ENCODE measurements at places on chromosomes 1 and 21. TPM values are rescaled to one million over a fixed set of nuclear protein-coding genes. Genes with fewer than 3 reads are reported as not detected.

DNA sequence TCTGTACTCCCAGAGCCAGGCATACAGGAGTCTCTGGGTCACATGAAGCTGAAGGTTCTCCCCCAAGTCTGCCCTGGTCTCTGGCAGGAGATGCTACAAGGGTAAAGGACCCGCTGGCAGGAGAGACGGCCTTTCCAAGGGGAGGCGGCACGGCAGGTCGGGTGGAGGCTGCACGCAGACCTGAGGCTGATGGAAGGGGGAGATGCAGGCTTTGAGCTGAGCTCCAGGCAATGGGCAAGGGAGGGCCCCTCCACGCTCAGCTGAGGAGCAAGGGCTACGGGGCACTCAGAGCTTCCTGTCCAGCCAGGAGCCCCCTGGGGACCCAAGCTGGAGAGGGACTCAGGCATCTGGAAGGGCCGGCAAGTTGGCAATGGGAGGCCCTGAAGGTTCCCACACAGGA is 50.3 kb downstream of the MEGF6 start:
- H3K27ac ChIP-seq, result no peak overlapping the region
- no peak for DNase-seq
- H3K36me3 ChIP-seq, result no peaks in the 10 kb centered on the region
- peaks cover 9% of the 10 kb centered on the region for H3K4me1 ChIP-seq
- H3K27me3 ChIP-seq, result peaks cover 15% of the 10 kb centered on the region

DNA sequence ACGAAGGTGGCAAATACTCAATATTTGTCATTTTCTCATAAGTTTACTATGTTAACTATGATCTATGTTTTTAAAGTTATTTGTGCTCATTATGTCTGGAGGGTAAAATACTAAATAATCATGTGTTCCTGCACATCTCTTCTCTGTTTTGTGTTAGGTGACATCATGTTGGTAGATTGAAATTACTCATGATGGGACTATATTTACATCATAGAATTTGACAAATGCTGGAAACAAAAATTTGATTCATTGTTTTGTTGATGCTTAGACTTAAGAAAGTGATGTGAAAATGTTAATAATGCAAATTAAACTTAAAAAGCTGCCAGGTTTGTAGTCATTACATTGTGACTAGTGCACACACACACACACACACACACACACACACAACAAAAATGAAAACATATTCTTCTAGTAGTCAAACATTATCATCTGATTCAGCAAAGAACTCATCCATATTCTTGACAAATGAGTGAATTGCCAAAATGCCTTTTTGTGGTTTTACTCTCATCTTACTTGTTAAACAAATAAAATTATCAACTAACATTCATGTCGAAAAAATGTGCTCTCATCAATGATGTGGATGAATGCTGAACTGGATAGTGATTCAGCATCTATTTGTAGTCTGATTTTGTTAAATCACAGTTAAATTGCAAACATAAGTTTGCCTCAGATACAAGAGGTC is 870.7 kb downstream of the BRINP3 start:
- no peaks in the 10 kb centered on the region for H3K36me3 ChIP-seq
- H3K4me1 ChIP-seq, result no peaks in the 10 kb centered on the region
- no peak overlapping the region for H3K27ac ChIP-seq
- DNase-seq, result no peak
- H3K4me3 ChIP-seq, result no peak overlapping the region
- H3K27me3 ChIP-seq, result no peaks in the 10 kb centered on the region

GRCh38 chr1:111281411-111281810 is 9.2 kb upstream of the CHIA start:
- H3K36me3 ChIP-seq, result no peaks in the 10 kb centered on the region
- DNase-seq, result no peak
- H3K4me3 ChIP-seq, result no peak overlapping the region
- H3K4me1 ChIP-seq, result no peaks in the 10 kb centered on the region

GRCh38 chr1:14217384-14217783 is 381.1 kb upstream of the KAZN start:
- H3K36me3 ChIP-seq, result no peaks in the 10 kb centered on the region
- DNase-seq, result no peak

DNA sequence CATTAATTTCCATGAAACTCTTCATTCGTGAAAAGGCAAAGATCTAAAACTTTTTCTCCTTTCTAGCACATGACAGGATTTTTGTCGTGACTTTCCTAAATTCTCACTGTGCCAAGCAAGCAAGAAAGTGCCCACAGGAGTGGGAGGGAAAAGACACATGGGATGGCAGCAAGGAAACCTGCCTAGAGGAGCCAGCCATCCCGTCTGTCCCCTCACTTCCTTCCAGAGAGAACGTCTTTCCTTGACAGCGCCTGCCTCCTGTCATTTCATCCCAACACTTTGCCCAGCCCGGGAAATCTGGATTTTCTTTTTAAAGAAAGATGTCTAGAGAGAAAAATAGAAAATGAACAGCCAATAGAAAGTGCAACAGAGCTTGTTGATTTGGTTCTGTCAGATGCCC is 200.6 kb upstream of the PTBP2 start:
- no peaks in the 10 kb centered on the region for H3K36me3 ChIP-seq
- H3K4me3 ChIP-seq, result no peak overlapping the region
- H3K27ac ChIP-seq, result peak overlapping the region; percentile 67

DNA sequence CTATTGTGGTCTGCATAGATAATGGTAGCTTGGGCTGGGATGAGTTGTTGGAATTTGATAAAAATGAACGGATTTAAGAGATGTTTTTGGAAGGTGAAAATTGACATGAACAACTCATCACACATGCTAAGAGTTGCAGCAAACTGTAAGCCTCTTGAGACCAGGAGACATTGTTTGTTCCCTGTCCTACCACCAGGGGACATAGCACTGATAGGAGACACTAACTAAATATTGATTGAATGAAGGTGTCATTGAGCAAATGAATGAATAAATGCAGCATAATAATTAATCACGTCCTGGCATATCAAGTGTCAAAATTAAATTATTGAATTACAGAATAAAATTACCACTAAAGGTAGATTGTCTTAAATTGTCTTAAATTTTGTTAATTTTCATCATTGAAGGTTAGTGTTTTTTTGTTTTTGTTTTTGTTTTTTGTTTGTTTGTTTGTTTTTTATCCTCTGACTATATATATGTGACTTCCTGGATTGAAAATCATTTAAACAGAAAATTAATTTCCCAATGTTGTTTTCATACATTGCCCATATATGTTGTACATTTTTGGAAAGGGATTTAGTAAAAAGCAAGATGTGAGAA is 285.3 kb upstream of the C1orf105 start:
- H3K27me3 ChIP-seq, result no peaks in the 10 kb centered on the region
- DNase-seq, result no peak
- H3K4me3 ChIP-seq, result no peak overlapping the region
- no peak overlapping the region for H3K27ac ChIP-seq
- no peaks in the 10 kb centered on the region for H3K4me1 ChIP-seq
- H3K36me3 ChIP-seq, result no peaks in the 10 kb centered on the region

The SHISAL2A gene
- total RNA-seq, result not detected

The S100A2 gene
- total RNA-seq, result 0.34 TPM

The CENPF gene
- total RNA-seq, result 0.83 TPM

The AGBL4 gene
- total RNA-seq, result not detected
